ENCODE measurements at places on chromosomes 2 and 18. TPM values are rescaled to one million over a fixed set of nuclear protein-coding genes. Genes with fewer than 3 reads are reported as not detected.

DNA sequence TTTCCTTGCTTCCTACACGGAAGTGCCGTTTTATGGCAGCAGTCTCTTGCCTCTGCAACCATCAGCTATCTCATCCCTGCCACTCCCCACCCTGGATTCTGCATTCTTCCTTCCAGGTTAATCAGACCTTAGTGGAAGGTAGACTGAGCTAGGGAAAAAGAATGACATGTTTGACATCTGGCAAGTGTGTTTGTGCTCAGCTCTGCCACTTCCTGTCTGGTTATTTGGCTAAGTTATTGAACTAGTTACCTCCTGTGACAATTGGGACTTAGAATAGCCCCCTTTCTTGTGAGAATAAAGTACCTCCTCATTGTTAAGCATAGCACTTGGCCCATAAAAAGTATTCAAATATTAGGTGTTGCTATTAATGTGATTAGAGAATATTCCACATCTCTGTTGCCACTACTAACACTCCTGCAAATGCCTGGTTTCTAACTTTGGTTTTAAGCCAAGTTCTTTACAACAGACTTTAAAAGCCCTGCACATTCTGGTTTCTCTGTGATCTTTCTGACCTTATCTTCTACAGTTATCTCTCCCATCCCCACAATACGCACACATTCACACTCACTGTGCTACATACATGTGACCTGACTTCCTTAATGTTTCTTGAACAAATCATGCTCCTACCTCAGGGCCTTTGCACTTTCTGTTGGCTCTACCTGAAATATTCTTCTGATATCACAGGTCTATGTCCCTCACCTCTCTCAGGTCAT lies 10.8 kb upstream of the MAPRE2 start:
- no peaks in the 10 kb centered on the region for H3K36me3 ChIP-seq
- no peaks in the 10 kb centered on the region for H3K27me3 ChIP-seq

- H3K4me3 ChIP-seq: no peak overlapping the region
- no peak for DNase-seq
- no peaks in the 10 kb centered on the region for H3K4me1 ChIP-seq
- H3K36me3 ChIP-seq: peaks cover 2% of the 10 kb centered on the region
- no peak overlapping the region for H3K27ac ChIP-seq
Measured at GRCh38 chr2:13758412-13758811, 874.1 kb upstream of the LRATD1 start.

- DNase-seq: peak; percentile 33
- peaks cover 63% of the 10 kb centered on the region for H3K4me1 ChIP-seq
- no peak overlapping the region for H3K4me3 ChIP-seq
- H3K36me3 ChIP-seq: no peaks in the 10 kb centered on the region
Measured at GRCh38 chr2:136239079-136239685, 121.2 kb upstream of the CXCR4 start.

DNA sequence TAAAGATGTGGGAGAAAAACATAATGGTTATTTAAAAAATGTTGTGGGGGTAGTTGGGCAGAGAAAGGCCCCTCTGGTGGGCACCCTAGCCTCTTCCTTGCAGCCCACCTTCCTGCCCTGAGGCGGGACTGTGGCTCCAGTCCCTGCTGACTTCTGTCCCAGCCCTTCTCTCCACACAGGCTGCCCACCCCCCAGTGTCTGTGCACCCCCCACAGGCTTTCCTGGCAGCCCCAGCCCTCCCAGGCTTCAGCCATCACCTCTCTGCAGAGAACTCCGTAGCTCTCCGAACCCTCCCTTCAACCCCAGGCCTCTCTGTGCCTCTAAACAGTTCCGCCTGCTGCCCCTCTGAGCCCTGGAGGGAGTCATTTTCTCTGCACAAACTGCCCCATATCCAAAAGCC lies 75.4 kb downstream of the DYSF start:
- H3K4me1 ChIP-seq: peaks cover 2% of the 10 kb centered on the region
- H3K27me3 ChIP-seq: peaks cover 28% of the 10 kb centered on the region
- no peaks in the 10 kb centered on the region for H3K36me3 ChIP-seq

- H3K4me1 ChIP-seq: peaks cover 3% of the 10 kb centered on the region
- peaks cover 17% of the 10 kb centered on the region for H3K27me3 ChIP-seq
- H3K27ac ChIP-seq: no peak overlapping the region
Measured at GRCh38 chr2:210523650-210524289, 32.6 kb upstream of the CPS1 start.

- no peaks in the 10 kb centered on the region for H3K4me1 ChIP-seq
- H3K4me3 ChIP-seq: no peak overlapping the region
- DNase-seq: no peak
Measured at GRCh38 chr2:220276741-220277444, 649.5 kb downstream of the SLC4A3 start.

- no peaks in the 10 kb centered on the region for H3K36me3 ChIP-seq
- no peak for DNase-seq
- no peak overlapping the region for H3K4me3 ChIP-seq
Measured at GRCh38 chr2:79952616-79953015, 351.9 kb downstream of the LRRTM1 start.

- H3K4me3 ChIP-seq: no peak overlapping the region
- H3K27me3 ChIP-seq: no peaks in the 10 kb centered on the region
- no peaks in the 10 kb centered on the region for H3K36me3 ChIP-seq
- H3K27ac ChIP-seq: no peak overlapping the region
Measured at GRCh38 chr2:232139786-232140562, 178.5 kb downstream of the DIS3L2 start.

DNA sequence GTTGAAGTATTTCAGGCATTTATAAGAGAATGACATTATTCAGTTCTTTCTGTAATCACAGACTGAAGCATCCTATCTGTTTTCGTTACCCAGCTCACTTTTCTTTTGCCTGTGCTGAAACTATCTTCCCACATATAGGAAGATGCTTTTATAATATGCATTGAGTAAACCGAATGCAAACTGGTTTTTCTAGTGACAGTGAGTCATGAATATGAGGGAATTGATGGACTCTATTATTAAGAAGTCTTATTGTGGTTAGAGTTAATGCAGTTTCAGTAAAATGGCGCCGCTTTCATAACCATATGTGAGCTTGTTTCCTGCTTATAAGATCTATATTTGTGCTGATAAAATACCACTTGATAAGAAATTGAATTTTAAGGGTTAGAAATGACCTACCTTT lies 59.2 kb downstream of the ACVR2A start:
- H3K27ac ChIP-seq: no peak overlapping the region
- H3K4me3 ChIP-seq: no peak overlapping the region
- H3K27me3 ChIP-seq: no peaks in the 10 kb centered on the region
- DNase-seq: no peak

DNA sequence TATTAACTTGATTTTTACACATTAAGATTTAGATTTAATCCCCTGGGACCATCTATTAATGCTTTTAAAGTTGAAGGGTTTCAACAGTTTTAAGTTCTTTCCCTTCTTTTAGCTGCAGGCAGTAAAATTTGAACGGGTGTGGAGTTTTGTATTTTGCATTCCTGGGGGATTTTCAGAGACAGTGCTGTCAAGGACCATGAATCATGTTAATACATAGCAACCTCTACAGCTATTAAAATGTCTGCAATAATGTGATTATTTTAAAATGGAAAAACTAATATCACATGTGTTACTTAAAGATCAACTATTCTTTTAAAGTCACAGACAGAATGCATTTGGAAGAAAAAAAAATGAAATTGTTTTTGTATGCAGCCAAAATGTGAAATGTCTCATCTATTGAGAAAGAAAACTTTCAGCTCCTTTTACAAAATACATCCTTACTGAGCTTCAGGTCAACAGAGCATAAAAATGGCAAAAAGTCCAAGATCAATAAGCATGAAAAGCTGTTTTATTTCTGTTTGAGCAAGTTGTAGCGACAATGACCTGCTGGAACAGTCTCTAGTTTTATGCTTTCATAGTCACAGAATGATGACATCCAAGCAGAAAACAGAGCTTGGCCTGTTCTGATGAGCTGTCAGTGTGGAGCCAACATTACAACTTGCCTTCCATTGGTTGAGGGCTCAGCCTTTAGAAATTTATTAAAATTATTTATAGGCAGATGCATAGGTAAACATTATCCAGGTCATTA lies 21.6 kb upstream of the ZNF521 start:
- no peak overlapping the region for H3K4me3 ChIP-seq
- DNase-seq: no peak
- no peak overlapping the region for H3K27ac ChIP-seq
- peaks cover 3% of the 10 kb centered on the region for H3K27me3 ChIP-seq
- H3K4me1 ChIP-seq: no peaks in the 10 kb centered on the region

- H3K4me1 ChIP-seq: no peaks in the 10 kb centered on the region
- no peak for DNase-seq
- no peaks in the 10 kb centered on the region for H3K36me3 ChIP-seq
- peaks cover 3% of the 10 kb centered on the region for H3K27me3 ChIP-seq
Measured at GRCh38 chr2:120810639-120811038, 75.0 kb downstream of the GLI2 start.

DNA sequence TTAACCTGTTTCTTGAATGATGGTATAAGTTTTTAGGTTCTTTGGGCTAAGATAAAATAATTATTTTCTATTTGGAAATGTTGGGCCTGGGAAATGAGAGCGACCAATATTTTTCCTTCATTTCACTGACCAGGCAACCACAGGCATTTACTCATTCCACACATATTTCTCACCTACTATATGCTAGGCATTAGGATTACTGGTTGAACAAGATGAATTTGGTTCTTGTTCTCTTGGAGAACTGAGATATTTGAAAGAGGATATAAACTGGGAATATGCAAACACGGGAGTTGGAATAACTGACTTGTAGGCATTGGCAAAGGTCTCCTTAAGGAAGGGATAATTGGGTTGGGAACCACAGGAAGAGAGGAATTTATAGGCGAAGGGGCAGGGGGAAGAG lies 3.9 kb upstream of the MYL1 start:
- no peak overlapping the region for H3K4me3 ChIP-seq
- H3K4me1 ChIP-seq: no peaks in the 10 kb centered on the region
- H3K27ac ChIP-seq: no peak overlapping the region
- no peaks in the 10 kb centered on the region for H3K36me3 ChIP-seq
- no peak for DNase-seq

GRCh38 chr2:192571636-192572035 lies 376.9 kb upstream of the TMEFF2 start:
- no peak overlapping the region for H3K27ac ChIP-seq
- no peak for DNase-seq
- H3K27me3 ChIP-seq: no peaks in the 10 kb centered on the region
- no peaks in the 10 kb centered on the region for H3K4me1 ChIP-seq
- H3K36me3 ChIP-seq: no peaks in the 10 kb centered on the region
- H3K4me3 ChIP-seq: no peak overlapping the region

DNA sequence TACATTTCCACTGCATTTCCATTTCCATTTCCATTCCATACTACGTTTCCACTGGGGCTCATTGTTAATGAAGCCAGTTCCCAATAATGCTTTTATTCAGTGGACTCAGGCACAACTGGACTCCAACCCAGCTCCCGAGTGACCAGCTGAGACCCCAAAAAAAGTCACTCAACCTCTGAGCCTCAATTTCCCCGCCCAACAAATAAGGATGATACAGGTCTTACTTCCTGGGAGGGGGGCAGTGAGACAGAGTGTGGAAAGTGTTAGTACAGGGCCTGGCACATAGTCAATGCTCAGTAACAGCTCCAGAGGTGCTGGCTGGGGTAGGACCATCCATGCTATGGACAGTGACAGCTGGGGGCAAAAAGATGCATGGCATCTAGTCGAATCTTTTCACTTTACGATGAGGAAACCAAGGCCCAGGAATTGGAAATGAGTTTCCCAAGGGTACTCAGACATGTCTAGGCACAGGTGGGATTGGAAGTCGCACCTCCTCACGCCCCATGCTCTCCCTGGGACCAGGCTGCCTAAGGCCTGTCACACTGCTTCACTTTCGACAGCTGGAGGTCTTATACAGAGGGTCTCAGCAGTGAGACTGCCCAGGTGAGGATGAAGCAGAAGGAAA lies 226.5 kb downstream of the ANAPC1 start:
- H3K4me1 ChIP-seq: peaks cover 8% of the 10 kb centered on the region
- H3K27me3 ChIP-seq: peaks cover 17% of the 10 kb centered on the region
- DNase-seq: no peak
- no peak overlapping the region for H3K27ac ChIP-seq

DNA sequence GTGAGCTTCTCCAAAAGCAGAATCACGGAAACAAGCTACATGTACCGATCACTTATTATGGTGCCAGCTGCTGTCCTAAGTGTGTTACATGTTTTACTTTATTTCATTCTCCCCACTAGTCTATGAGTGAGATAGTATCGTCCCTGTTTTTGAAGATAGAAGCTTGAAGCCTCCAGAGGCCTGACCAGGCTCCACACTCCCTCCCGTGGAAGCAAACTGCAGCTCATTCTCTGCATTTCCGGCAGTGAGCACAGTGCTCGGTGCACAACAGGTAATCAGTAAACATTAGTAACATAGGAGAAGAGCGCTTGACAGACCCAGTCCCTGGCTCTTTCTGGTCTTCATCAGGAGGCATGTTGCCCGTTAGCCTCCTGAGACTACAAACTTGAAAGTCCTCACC lies 72.9 kb downstream of the ZBTB7C start:
- no peak overlapping the region for H3K4me3 ChIP-seq
- DNase-seq: no peak
- no peak overlapping the region for H3K27ac ChIP-seq
- peaks cover 8% of the 10 kb centered on the region for H3K27me3 ChIP-seq

DNA sequence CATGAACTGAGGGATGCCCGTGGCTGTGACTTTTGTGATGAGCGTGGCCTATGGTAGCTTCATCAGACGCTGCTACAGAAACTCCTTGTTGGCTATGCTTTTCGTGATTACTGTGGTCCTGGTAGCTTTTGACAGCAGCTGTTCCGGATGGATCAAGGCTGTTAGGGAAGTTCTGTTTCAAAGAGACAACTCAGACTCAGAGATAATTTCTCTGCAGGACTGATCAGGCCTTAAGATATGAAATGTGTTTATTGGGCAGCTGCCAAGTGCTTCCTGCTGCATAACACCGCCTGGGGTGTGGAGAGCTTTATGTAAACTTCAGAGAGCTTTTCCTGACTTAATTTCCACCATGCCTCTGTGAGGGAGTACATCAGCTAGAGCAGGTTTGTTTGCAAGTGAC lies 243.8 kb downstream of the TSN start:
- H3K36me3 ChIP-seq: no peaks in the 10 kb centered on the region
- no peak overlapping the region for H3K4me3 ChIP-seq
- no peak for DNase-seq
- peaks cover 4% of the 10 kb centered on the region for H3K27me3 ChIP-seq
- no peaks in the 10 kb centered on the region for H3K4me1 ChIP-seq

Gene DYSF
- total RNA-seq: not detected

Gene ACTG2
- total RNA-seq: not detected

Gene TTC27
- 27.9 TPM for total RNA-seq

Gene HAAO
- total RNA-seq: not detected

Gene CNDP1
- not detected for total RNA-seq

Gene PCBP1
- total RNA-seq: 449 TPM

Gene GPR39
- not detected for total RNA-seq

Gene FBXO41
- 15.6 TPM for total RNA-seq

All from activated CD4-positive, alpha-beta memory T cell treated with anti-CD3 and anti-CD28 coated beads for 36 hours (primary cell).